CD14-positive monocyte (primary cell): ENCODE measurements at places on chromosomes 7 and 10.

DNA sequence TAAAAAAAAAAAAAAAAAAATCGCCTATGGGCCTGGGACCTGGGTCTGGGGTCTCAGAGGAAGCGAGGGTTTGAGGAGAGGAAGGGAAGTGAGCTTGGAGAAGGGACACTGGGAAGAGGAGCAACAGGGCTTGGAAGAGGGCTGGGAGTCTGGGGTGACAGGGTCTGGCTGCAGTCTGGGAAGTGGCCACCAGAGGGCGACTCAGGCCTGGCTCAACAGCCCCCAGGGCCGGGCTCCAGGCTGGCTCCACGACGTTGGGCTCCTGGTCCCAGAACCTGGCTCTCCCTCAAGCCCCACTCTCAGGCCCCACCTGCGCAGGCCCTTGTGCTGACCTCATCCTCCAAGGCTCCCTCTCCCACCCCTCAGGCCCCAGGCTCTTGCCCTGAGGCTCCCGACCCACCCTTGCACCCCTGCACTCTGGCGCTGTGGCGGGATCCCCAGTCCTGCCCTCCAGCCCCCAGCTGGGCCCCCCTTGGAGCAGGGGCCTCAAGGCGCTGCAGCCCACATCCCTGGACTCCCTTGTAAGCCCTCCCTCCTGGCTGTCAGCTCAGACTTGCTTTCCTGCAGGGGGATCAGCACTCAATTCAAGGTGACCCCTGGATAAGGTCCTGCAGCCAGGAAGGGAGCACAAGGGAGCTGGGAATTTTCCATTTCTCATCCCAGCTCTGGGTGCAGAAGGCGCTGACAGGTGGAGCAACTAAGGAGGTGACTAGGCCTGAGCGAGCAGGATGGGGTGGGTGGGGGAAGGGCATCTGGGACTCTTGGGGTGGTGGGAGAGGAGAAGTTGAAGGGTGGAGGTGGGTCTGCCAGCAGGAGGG, 5.4 kb upstream of the SPACDR start:
- DNase-seq, result peak; percentile 78

DNA sequence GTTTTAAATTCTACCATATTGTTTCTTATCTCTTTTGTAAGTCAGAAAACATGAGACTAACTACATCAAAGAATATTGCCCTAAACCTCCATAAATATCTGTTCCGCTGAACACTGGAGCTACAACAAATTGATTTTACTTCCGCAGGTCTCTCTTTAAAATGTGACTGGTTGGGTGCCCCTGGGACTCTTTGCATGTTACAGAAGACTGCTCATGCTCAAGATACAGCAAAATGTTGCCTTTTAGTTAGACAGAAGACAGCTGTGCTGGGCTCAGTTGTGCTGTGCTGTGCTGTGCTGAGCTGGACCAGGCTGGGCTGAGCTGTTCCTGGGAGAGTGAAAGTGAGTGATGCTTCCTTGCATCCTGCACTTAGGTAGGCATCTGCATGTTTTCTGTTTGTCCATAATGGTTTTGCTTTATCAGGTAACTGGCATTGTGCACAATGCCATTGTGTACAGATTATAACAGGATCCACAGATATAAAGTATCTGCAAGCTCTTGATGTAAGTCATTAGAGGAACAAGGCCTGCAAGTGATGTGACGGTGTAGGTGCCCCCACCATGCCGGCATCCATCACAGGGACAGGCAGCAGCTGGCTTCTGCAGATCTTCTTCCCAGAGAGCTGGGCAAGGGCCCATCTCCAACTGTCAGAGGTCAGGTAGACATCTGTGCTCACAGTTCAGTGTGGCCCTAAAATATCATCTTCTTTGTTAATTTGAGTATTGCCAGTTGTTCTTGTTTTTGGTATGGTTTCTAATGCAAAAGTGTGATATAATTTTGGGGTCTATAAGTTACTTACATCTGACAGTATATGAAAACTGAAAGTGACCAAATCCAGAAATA, 972.5 kb upstream of the CELF2 start:
- DNase-seq, result no peak

DNA sequence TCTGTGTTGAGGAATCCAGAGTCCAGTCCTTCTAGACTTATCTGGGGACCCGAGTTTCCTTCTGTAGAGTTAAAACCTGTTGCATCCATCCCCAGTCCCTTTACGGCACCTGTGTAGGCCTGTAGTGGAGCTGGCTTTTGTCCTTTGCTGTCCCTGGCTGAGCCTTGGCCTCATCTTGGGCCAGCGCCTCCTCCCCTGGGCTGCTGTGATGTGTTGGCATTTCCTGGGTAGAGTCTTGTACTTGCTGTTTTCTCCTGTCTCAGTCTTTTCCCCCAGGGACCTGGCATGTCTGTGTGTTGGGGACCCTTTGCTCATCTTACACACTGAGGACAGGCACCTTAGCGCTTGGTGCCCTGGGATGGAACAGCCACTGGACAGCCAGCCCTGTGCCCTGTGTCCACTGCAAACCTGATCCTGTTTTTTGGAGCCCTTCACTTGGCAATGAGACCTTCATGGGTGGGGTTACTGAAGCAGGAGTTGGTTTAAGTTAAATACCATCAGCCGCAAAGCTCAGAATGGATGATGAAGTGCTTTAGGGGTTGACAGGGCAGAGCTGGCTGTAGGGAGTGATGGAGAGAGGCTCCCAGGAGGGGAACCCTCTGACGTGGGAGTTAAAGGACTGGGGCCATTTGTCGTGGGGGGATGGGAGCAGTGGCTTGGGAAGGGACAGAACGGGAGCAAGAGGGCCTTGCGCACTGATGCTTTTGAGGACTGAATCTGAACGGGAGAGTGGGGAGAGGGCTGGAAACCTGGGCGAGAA, 50.9 kb downstream of the CUX1 start:
- DNase-seq, result no peak

DNA sequence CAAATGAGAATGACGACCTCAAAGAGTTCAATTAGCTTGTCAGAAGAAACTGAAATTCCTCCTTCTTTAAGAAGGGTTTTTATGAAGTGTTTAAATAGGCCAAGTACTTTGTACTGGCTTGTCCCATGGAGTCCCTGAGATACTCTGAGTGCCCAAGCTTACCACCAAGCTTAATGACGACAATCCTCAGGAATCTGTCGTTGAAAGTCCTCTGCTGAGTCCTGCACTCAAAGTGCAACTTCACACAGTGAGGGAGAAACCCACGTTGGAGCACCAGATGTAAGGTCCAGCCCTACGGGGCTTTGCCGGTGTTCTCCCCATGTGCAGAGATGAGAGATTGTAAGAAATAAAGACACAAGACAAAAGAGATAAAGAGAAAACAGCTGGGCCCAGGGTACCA, 42.8 kb upstream of the AKR1C2 start:
- no peak for DNase-seq

GRCh38 chr10:29452546-29452945, 163.7 kb downstream of the LYZL1 start:
- no peak for DNase-seq

DNA sequence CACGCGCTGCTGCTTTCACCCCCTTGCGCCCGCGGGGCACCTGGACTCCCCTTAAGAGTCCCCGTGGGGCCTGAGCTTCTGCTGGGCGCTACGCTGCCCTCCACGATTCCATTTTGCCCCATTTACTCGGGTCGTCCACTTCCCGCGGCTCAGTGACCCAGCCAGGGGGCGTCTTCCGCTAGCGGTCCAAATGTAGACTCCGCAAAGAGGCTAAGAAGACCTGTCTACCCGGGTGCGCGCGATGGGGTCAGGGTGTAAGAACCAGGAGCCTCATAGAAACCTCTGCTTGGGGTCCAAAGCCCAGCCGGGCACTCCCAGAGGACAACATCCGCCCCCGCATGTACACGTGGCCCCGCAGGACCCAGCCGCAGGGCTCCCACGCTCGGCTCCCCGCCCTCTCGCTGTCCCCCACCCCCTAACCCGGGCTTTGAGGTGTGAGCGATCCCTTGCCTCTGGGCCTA, 5.2 kb upstream of the HMX2 start:
- DNase-seq, result no peak

GRCh38 chr7:124403587-124403986, 362.0 kb downstream of the GPR37 start:
- DNase-seq, result no peak

DNA sequence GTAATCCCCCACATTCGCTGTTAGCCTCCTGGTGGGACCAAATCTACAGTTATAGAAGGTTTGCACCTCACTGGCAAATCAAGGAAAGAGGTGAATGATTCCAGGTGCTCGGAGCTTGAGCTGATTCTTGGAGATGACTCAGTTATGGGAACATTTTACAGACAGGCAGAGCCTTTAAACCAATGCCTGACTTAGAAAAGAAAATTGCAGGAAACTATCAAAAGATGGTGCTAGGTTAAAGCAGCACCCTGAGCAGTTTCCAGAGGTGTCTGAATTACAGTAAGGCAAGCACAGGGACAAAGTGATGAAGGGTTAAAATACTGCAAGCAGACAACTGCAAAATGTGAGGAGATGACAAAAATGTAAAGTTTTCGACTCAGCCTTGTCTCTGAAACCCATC, 2.9 kb downstream of the LRRTM3 start:
- DNase-seq, result no peak

DNA sequence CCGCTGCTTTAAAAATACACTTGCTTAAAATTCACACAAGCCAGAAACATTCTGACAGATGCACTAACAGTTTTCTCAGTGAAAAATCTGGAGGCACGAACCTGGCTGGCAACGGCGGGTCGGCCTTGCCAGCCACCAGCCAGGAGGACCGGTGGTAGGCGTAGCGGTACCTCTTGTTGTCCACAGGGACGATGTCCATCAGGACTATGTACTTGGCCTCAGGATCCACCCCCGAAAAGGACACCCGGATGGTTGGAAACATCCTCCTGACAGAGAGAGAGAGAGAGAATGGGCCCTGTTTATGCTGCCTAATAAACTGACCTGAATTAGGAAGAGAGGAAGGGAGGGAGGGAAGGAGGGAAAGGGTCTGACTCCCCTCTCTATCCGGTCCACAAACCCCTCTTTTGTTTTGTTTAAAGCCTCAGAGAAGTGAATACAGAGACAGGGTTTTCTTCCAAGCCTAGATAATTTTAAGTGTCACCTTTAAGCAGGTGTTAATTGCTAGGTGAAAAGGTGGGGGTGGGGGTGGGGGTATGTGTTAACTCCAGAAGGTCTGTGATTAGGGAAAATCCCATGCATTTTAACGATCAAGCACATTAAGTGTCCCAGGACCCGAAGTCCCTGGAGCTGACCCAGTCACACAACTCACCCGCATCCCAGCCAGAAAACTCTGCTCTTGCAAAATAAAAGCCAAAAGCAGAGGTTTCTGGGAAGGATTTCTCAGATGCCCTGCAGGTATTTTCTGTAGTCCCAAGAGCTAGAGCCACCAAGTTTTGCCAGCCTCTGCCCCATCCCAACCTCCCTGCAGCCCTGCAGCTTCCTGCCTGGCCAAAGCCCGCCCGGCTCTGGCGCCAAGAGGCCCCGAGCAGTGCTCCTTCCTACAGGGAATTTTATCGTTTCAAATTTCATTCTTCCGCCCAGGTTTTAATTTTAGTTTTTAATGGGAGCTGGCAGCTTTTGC, 5.0 kb downstream of the TBX20 start:
- DNase-seq, result no peak

DNA sequence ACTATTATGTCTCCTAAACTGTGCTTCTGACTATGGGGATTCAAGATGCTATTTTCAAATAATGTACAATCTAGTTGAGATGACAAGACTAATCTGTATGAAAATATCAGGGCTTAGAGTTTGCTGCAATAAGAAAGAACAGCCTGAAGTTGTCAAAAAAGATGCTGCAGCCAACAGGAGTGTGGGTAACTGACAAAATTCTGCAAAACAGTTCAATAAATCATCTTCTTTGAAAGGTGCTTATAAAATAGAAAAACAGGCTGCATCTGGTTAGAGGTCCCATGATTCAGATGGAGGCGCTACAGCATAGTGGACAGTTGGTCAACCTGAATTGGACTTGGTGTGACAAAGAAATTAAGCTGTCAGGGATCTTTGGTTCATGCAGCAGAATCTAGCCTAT, 511.0 kb downstream of the XPNPEP1 start:
- no peak for DNase-seq

DNA sequence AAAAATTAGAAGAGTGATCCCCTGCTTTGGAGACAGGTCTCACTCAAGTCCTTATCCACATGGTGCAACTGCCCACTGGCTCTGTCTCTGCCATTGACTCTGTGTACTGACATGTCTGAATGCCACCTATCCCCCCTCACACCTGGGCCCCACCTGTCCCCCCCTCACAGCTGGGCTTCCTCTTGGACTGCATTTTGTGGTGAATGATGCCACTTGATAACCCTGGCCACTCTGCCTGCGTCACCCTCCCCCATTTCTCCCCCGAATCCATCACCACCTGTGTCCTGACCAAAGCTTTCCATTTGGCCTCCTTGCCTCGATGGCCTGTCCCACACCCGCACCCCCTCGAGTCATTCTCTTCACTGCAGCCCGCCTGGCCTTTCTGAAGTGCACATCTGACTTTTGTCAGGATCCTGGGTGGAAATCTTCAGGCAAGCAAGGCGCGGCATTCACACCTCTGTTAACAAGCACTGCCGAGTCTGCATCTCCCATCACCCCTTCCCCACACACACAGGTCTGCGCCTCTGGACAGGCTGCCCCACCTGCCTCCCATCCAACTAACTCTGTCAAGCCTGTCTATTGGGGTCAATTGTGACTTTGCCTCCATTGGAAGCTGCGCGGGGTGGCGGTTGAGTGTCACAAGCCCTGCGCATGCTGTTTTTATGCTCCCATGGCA, 175.3 kb upstream of the KLF14 start:
- DNase-seq, result no peak

DNA sequence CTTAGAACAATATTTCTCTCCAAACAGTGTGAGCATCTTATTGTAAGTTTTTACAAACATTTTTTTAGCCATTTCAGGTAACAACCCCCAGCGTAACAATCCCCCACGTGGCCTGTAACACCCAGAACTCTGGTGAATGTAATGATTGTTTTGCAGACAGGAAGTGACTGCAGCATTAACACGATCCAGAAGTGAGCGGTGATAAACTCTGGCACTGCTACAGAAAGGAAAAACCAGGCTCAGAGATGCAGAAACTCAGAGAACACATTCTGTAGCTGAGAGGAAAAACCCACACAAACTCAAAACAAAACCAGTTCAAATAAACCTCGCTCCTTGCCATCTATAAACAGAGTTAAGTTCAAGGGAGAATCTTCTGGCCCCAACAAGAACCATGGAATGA, 285.7 kb downstream of the FGFR2 start:
- DNase-seq, result no peak

GRCh38 chr10:128158021-128158795, 32.0 kb upstream of the MKI67 start:
- no peak for DNase-seq

DNA sequence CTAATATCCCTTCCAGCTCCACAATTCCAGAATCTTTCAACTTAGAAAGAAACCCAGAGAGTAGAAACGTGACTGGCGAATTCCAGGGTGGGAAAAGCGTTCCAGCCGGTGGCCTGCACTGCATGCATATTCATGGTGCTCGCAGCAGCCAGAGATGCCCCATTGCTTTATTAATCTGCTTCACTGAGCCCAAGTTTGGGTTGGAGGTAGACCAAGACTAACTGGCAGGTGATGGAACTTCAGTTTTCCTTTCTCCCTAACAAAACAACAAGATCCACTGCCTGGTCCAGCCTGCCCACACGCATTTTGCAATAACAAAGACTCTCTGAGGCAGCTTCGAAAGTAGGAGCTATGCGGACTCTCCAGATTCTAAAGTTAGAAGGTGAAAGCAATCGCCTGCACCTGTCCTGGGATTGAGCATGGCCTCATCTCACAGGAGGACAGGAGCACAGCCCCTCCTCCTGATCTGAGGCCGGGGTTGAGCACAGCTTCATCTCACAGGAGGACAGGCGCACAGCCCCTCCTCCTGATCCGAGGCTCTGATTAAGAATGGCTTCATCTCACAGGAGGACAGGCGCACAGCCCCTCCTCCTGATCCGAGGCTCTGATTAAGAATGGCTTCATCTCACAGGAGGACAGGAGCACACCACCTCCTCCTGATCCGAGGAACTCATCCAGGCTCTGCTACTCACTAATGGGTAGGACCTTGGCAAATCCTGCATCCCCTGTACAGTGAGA, 127.8 kb upstream of the LANCL2 start:
- no peak for DNase-seq
